ENCODE measurements at places on chromosomes 1 and 21.

DNA sequence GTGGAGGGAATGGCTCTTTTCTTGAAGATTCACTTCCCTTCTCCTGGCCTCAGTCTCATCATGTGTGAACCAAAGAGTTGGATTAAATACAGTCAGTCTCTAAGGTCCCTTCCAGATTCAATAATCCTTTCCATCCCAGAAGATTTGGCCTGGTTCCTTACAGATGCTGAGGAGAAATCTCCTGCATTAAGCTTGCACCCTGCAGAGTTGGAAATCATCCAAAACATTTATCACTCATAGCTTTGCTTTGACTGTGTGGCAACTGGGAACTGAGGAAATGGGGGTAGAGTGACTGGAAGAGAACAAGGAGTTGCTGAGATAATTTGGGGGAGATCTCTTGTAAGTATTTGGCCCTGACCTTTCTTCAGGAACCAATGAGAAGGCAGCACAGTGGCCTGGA lies 220.5 kb upstream of the SGIP1 start:
- DNase-seq, result no peak

GRCh38 chr1:106548726-106549125 lies 507.7 kb upstream of the PRMT6 start:
- DNase-seq, result no peak

GRCh38 chr1:3068564-3069431 lies at the start of gene PRDM16:
TSS of gene PRDM16 (plus strand) at chr1:3069203. CDS start at chr1:3069260, 57 bp downstream.
- DNase-seq, result peak; percentile 29

GRCh38 chr1:112358798-112359408 lies 37.1 kb upstream of the CTTNBP2NL start:
- DNase-seq, result peak; percentile 31

- no peak for DNase-seq
These were observed 301.1 kb upstream of the AJAP1 start for GRCh38 chr1:4353090-4353856.

DNA sequence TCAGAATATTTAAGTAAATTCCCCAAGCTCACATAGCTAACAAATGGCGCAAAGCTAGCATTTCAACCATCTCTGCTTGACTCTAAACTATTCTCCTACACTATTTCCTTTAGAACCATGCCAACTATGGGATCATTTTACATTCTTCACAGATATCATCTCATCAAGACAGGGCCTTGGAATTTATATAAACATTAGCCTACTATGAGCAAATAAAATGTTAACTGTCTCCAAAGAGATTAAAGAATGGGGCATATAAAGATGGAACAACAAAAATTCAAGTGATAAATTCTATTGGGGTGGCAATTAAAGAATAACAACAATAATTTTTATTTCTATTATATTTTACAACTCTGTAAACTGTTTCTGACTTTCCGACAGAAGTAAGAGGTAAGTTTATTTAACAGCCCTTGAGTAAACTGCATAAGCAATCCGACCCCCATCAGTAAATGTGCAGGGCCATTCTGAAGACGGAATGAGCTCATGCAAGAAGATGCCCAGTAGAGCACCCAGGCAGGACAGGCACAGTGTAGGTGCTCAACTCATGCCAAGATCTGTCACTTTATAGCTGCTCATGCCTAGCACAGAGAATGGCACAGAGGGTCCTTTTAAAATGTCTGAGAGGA lies 261.9 kb downstream of the VAV3 start:
- DNase-seq, result no peak

DNA sequence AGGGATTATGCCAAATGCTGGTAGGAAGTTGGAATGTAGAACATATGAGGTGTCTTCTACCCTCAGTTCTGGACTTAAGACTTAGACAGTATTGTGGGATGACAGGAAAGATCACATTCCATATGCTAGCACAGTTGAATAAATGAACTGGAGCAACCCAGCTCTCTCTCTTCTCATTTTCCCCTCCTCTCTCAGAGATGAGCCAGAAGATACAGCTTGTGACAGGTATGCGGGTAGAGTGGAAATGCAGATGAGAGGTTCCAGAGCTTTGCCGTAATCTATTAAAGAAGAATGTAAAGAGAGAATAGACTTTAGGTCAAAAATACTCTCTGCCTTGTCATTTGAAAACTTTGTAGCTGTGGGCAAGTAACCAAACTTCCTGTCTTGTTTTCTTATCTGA lies 32.5 kb upstream of the HMCN1 start:
- DNase-seq, result peak; percentile 34

DNA sequence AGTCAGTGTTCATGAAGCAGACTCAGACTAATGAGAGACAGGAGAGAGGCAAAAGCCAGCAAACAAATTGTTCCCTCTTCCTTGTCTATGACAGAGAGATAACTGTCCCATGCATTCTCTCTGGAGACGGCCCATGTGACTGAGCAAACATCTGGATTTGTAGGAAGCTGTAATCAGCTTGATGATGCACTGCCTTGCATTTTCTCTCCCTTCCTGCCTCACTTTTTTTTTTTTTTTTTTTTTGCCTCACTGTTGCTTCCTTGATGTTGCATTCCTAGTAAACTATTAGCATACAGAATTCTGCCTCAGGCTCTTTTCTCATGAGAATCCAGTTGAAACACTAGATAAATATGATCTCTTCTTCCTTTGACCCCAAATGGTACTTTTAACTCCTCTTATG lies 134.5 kb downstream of the HHIPL2 start:
- DNase-seq, result peak; percentile 49

GRCh38 chr1:157097692-157098091 lies 1.9 kb downstream of the ETV3L start:
- DNase-seq, result no peak

GRCh38 chr1:60969971-60970509 lies 112.3 kb upstream of the NFIA start:
- no peak for DNase-seq

GRCh38 chr1:167447521-167448136 lies 70.7 kb downstream of the CD247 start:
- DNase-seq, result no peak

- DNase-seq, result no peak
These were observed 28.2 kb upstream of the KHDRBS1 start for GRCh38 chr1:31985430-31985829.

DNA sequence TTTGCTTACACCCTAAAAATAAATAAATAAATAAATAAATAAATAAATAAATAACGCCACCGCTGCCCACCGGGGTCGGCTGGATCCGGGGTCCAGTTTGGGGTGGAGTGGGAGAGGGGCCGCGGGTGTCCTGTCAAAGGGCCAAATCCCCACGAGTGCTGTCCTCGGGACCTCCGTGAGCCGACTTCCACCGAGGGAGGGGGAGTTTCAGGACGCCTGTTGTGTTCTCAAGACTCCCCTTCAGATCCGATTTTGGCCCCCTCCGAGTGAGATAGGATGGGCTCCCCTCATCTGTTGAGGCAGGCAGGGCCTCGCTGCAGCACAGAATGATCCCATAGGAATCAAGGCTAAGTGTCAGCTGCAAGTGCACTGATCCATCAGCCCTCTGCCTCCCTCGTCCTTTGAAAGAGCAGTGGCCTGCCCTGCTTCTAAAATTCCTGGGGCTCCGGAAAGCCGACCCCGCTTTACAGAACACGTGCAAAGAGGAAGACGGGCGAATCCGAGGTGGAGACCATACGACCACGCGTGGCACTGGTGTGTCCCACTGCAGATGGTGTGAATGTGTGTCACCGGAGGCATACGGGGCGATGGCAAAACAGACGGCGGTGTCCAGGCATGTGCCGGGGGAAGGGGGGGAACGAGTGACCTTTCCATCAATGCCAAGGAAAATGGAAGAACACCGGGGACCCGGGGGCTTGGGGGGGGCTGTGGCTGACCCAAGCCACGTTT lies 3880.5 kb downstream of the SRGAP2C start:
- DNase-seq, result no peak

- no peak for DNase-seq
These were observed 16.4 kb upstream of the MAPKAPK2 start for GRCh38 chr1:206668351-206668750.

GRCh38 chr1:153967107-153967999 lies at the start of gene CREB3L4:
TSS of gene CREB3L4 (plus strand) at chr1:153967902. CDS start at chr1:153968526, 624 bp downstream.
- peak; percentile 96 for DNase-seq

- no peak for DNase-seq
These were observed 117.7 kb downstream of the SLC45A1 start for GRCh38 chr1:8435569-8436071.

GRCh38 chr1:101077849-101078248 lies 52.3 kb upstream of the DPH5 start:
- no peak for DNase-seq

DNA sequence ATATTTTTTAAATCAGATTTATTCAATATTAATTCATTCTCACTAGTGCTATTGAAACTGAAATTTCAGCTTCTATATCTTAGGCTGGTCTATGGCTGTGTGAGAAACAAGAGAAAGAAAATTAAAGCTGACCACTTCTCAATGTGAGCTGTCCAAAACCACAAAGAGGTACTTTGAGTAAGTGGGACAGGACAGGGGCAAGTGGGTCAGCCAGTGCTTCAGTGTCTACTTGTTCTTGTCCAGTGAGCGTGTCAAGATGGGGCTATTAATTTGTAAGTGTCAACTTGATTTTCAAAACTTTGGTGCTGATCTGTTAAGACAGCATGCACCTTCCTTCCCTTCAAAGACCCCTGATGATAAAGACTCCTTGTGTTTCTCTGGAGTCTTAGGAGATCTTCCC lies 533.9 kb downstream of the PLPP3 start:
- DNase-seq, result no peak

- no peak for DNase-seq
These were observed 953 bp downstream of the TRIM46 start for GRCh38 chr1:155174324-155175280.

DNA sequence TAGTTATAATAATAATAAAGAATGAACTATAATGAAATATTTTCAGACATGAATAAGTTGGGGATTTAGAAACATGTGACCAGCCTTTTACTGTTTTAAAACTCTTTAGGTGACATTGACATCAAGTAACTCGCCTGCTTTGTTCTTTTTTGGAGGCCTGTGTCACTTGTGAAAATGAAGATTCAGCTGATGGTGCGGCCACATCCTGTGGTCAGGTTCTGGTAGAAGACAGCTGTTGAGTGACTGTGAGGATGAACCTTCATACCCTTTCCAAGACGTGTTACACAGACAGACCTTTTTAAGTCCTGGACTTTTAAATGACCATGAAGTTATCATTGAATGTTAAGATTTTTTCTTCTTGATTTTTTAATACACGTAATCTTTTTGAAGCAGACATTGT lies 10.3 kb downstream of the UTS2 start:
- no peak for DNase-seq

DNA sequence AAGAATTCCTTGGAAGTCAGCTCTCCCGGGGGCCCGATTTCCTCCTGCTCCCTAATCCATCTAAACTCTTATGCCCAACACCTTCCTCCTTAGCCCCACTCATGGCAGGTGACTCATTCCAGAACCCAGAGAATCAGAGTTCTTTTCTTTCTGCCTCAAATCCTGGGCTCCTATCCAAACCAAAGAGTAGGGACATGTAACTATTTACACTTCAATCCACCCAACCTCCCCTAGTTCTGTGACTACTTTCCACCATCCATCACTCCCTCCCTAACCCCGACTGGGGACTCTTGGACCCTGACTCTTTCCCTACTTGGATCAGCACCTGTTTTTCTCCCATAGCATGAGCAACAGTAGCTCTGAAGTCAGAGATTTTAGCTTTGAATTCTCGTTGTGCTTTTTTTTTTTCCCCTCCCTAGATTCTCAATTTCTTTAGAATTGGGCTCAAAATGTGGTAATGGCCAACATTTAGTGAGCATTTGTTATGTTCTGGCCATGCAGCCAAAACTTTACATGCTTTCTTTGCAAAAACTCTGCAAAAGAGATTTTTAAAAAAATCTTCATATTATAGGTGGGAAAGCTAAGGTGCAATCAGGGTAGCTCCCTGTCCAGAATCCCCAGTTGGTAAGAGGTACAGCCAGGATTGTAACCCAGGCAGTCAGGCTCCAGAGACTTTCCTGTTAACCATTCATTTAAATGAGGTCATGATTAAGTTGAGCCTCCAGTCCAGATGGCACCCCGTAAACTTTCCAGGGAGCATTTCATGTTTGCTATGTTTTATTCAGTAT lies 7.5 kb upstream of the CYP4A11 start:
- no peak for DNase-seq

GRCh38 chr1:185541871-185542301 lies 192.3 kb upstream of the HMCN1 start:
- no peak for DNase-seq

- DNase-seq, result no peak
These were observed 9.9 kb downstream of the DMAP1 start for GRCh38 chr1:44223187-44223610.

GRCh38 chr1:219812086-219812485 lies 116.3 kb downstream of the SLC30A10 start:
- DNase-seq, result no peak

GRCh38 chr1:236200925-236201324 lies 58.6 kb downstream of the GPR137B start:
- DNase-seq, result no peak

DNA sequence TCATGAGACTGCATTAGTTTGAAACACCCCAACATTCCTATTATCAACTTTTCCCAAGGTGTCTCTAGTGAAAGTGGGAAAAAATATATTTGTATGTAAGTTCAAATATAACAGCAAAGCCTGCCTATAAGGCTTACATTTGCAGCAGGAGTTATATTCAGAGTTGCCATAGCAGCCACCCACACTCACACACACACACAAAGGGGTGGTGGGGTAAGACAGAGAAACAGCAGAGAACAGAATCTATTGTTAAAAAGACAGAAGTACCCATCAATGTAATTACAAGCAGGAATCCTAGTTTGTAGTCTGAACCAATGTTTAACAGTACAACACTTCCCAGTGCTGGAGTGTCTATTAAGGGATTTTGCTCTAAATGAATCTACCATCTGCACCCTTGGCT lies 55.0 kb downstream of the PLPPR5 start:
- DNase-seq, result no peak

DNA sequence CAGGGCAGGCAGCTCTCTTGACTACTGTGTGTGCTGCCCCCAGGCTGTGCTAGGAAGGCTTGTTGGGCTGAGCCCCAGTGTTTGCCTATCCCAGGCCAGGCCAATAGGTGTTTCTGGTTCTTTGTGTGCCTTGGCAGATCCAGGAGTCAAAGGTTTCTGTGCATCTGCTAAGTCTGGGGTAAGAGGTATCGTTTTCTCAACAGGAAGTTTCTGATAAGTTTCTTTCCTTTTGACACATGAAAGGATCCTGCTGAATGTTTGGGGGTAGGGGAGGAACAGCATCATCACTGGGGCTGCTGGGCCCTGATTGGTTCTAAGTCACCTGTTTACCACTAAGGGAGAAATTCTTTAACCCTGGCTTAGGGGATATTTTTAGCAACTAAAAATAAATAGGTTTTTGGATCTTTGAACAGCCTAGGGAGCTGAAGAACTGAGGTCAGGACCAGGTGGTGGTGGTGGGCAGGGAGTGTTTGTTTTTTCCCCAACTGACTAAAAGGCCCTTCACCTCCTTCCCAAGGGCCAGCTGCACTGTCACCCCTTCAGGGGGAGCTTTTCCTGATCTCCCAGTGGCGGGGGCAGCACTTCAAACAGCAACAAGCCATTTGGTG lies 85.1 kb downstream of the KCNN3 start:
- DNase-seq, result no peak

Data from foreskin keratinocyte (primary cell).